ENCODE measurements at places on chromosomes 13 and 19.

- DNase-seq: no peak
Observed at GRCh38 chr13:95955255-95955654, 97.9 kb downstream of the UGGT2 start.

GRCh38 chr13:112467236-112467635 lies 91.1 kb downstream of the SPACA7 start:
- no peak for DNase-seq

DNA sequence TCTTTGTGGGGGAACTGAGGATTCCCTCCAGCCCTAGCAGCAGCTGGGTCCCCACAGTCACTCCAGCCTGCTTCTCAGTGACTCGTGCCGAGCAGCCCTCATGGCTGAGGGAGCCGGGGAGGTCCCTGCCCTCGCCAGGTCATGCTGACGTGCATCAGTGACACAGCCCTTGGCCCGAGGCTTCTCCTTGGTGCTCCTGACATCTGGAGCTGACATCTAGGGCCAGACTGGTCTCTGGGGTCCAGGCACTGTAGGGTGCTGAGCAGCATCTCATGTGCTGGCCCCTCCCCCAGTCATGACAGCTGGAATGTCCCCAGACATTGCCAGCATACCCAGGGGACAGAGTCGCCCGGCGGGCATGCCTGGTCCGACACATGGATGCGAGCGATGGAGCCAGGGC lies 14.4 kb downstream of the COMP start:
- DNase-seq: no peak

DNA sequence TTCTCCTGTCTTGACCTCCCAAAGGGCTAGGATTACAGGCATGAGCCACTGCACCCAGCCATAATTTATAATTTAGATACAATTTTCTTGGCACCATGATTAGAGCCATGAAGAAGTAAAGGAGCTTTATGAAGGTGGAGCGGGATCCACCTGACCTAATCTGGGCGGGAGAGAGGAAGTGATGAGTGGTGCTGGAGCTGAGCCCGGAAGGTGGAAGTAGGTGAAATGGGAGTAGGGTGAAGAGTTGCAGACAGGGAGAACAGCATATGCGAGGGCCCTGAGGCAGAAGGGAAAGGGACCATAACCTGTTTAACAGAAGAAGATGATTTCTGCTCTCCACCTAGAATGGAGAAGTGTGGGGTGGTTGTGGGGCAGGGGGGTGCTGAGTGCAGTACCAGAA lies 4.2 kb downstream of the BLOC1S3 start:
- DNase-seq: no peak

GRCh38 chr19:5489551-5489950 lies 34.3 kb downstream of the ZNRF4 start:
- DNase-seq: no peak

DNA sequence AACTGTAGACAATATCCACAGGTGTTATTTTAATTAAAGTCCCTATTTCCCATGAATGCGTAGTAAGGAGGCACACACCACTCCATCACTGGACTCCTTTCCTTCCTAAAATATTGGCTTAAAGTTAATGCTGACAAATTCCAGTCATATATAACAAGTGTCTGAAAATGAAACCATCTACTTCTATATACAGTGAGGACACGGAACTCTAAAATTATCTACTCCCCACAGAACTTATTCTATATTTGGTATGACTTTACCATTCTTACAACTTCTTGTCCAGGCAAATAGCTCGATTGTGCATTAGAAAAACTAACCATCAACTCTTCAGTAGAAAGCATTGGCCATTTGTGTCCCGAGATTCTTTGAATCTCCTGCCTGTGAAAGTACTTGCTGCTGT lies 1560.2 kb downstream of the EFNB2 start:
- no peak for DNase-seq

Data from cerebellum (tissue), 4 donors.